ENCODE measurements at places on chromosomes 5 and 9.

GRCh38 chr5:71882826-71883741 lies 164.0 kb downstream of the CARTPT start:
- DNase-seq = no peak

DNA sequence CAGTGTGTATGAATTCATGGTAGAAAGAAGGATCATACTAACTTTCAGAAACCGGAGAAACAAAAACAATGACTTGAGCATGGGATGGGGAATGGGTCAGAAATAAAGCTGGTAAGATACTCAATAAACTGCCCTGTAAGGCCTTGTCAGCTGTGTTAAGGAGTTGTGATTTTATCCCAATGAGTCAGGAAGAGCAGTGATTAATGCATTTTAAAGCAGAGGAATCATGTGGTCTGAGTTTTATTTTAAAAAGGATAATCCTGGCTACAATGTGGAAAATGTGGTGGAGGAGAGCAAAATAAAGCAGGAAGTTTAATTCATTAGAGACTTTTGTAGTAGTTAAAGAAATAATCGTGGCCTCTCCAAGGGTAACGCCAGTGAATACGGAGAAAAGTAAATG lies 28.7 kb downstream of the DHX29 start:
- no peak for DNase-seq

- no peak for DNase-seq
Observed at GRCh38 chr9:86277072-86277471, 5.3 kb downstream of the ISCA1 start.

GRCh38 chr9:128007566-128008138 lies 26.9 kb upstream of the EEIG1 start:
- DNase-seq = no peak

DNA sequence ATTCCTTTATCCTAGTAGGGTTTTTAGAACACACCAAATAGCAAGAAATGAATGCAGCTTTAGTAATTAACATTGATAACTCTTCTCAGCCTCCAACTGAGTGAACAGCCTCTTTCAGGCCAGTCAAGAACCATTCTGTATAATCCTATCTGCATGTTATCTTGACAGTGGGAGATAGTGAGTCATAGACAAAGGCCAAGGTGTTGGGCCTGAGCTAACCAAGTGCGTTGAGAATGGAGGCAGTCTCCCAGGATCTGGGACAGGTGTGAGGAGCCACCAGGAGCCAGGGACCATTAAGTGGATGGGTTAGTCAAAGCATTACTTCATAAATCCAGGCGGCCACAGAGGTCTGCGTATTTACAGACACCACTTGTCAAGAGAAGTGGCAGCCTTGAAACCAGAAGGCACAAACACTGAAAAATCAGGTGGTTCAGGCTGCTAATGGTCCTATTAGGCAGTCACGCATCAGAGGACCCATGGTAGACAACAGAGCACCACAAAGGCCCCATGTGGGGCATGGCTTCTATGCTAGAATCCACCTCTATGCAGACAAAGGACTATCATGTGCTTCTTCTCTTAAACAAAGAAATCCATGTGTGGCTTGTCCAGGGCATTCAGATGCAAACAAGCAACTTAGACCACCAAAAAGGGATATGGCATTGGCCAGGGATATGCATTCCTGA lies 409.7 kb upstream of the PIK3R1 start:
- DNase-seq = no peak

GRCh38 chr9:127726871-127727270 lies 8.2 kb downstream of the TOR2A start:
- DNase-seq = no peak

- no peak for DNase-seq
Observed at GRCh38 chr9:108874058-108874788, 12.2 kb downstream of the ACTL7A start.

DNA sequence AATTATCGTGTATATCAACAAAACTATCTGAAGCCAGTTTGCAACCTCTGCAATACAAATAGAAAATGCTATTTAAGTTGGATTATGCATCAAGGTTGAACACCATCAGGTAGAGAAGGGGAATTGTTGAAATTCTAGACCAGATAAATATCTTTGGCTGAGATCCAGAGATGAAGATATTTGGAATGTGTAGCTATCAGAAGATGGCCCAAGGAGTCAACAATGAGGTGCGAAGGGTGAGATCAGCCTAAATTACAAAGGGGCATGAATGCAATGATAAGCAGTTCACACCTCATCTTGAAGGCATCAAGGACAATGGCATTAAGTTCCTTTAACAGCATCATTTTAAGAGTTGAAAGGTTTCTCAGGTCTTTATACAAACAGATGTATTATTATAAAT lies 572.1 kb upstream of the DMAC1 start:
- no peak for DNase-seq

DNA sequence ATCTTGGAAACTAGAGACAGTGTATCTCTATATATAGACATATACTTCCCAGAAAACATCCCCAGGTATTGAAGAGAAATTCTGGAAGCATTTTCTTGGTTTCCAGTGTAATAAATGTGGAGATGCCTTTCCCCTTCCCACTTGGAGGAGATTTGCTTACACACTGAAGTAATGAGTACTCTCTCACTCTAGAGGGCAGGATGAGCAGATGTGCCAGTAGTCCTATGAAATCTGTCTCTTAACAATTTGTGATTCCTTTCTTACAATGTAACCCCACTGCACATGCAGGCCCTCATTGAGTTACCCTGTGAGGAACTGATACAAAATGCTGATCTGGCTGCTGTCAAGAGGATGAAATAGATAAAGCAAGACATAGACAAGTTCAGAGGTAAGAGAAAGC lies 567.2 kb downstream of the SLCO4C1 start:
- DNase-seq = no peak

DNA sequence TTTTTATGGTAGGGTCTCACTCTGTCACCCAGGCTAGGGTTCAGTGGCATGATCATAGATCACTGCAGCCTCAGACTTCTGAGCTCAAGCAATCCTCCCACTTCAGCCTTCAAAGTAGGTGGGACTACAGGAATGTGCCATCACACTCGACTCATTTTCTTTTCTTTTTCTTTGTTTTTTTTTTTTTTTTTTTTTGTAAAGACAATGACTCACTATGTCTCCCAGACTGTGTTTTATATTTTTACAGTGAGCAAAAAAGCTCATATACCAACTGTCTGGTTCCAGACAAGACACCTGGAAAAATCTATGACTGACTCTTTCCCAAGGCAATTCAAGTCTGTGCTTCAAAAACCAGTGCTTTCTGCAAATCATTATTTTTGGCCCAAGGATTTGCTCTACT lies 10.8 kb upstream of the FOXD1 start:
- DNase-seq = no peak

DNA sequence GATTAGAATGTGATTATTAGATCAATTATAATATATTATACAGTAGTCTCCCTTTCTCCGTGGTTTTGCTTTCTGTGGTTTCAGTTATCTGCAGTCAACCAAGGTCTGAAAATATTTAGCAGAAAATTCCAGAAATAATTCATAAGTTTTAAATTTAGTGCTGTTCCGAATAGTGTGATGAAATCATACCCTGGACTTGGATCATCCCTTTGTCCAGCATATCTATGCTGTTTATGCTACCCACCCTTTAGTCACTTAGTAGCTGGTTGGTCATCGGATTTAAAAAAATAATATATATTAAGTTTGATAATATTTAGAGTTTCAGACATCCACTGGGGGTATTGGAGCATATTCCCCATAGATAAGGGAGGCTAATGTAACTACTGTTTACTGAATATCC lies 19.6 kb downstream of the RMI1 start:
- no peak for DNase-seq

GRCh38 chr5:119313658-119314605 lies 41.9 kb upstream of the TNFAIP8 start:
- DNase-seq = no peak

- DNase-seq = no peak
Observed at GRCh38 chr5:1658665-1659064, 134.9 kb upstream of the LPCAT1 start.

GRCh38 chr9:135414293-135414692 lies 65.3 kb upstream of the PPP1R26 start:
- no peak for DNase-seq

- DNase-seq = no peak
Observed at GRCh38 chr9:10112798-10113197, 500.0 kb downstream of the PTPRD start.

- DNase-seq = no peak
Observed at GRCh38 chr5:110361471-110361870, 365.0 kb downstream of the TMEM232 start.

GRCh38 chr5:78734950-78735349 lies 86.4 kb upstream of the LHFPL2 start:
- no peak for DNase-seq

- no peak for DNase-seq
Observed at GRCh38 chr5:78758169-78758839, 109.7 kb upstream of the LHFPL2 start.

DNA sequence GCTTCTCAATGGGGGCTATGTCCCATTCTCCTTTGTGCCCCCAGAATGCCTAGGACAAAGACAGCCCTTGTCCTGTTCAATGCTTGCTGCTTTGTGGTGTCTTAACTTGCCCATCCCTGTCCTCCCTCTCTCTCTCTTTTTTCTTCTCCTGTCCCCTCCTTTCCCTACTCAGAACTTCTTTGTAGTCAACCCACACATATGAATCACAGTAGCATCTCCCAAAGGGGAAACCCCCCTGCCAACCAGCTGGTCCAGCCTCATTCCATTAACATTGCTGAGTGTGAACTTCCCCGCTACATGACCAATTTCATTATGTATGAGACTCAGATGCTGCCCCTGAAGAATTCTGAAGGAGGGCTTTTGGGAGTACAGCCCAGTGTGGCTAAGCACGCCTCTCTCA lies 408.3 kb downstream of the ENC1 start:
- no peak for DNase-seq

GRCh38 chr5:88979244-88979643 lies 96.3 kb upstream of the MEF2C start:
- DNase-seq = no peak

GRCh38 chr5:54975701-54976100 lies 9.7 kb downstream of the ESM1 start:
- DNase-seq = no peak

GRCh38 chr5:113250341-113250953 lies 184.3 kb downstream of the TSSK1B start:
- no peak for DNase-seq

- no peak for DNase-seq
Observed at GRCh38 chr9:80498001-80498555, 926.3 kb downstream of the TLE4 start.

DNA sequence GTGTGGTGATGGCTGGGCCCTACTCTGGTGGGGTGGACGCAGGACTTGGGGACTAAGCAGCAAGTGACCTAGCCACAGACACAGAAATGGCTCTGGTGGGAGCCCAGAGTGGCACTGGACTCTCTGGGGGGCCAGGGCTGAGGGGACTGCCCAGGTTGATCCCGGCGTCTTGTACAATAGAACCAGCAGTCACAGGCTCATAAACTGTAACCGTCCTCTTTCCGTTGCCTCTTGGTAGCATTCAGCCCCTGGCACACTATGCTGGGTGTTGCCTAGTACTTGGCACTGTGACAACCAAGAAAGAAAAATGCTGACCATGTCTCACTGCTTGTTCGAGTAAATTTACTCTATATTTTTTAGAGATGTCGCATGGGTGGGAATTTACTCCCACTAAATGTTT lies 80.5 kb downstream of the DAB2IP start:
- no peak for DNase-seq

DNA sequence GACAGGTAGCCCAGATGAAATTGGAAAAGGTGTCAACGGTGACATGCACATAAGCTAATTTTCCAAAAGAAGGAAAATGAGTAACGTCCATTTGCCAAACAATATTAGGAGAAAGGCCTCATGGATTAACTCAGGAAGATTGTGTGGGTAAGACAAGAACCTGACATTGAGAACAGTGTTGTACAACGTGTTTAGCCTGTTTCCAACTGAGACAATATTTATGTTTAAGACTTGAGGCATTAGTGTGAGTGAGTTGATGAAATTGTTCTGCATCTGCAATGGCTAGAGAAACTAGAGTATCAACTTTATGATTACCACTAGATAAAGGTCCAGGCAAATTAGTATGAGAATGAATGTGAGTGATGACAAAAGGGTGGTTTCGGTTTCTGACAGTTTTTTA lies 191.3 kb upstream of the RAI14 start:
- DNase-seq = no peak

GRCh38 chr9:68495247-68495646 lies 45.4 kb downstream of the TMEM252 start:
- no peak for DNase-seq

- no peak for DNase-seq
Observed at GRCh38 chr5:135501965-135502364, 33.8 kb downstream of the NEUROG1 start.

GRCh38 chr5:154826-155225 lies 36.5 kb upstream of the LRRC14B start:
- DNase-seq = no peak

DNA sequence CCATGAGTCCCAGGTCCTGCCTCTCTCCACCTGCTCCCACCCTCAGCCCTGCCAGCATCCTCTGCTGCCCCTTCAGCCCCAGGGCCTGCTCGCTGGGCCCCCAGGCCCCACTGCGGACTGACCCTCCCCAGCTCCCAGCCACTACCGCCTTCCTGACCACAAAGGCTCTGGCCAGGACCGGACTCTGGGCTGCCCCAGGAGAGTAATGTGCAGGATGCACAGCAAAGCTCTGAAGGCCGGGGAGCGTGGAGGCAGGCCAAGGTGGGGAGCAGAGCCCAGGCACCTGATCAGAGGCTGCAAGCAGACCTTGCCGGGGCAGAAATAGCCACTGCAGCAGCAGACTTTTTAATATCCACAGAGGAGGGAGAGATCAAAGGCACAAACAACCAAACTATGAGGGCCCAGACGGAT lies 27.9 kb downstream of the IPPK start:
- DNase-seq = no peak

- DNase-seq = no peak
Observed at GRCh38 chr5:97425511-97425910, 242.5 kb upstream of the RIOK2 start.

DNA sequence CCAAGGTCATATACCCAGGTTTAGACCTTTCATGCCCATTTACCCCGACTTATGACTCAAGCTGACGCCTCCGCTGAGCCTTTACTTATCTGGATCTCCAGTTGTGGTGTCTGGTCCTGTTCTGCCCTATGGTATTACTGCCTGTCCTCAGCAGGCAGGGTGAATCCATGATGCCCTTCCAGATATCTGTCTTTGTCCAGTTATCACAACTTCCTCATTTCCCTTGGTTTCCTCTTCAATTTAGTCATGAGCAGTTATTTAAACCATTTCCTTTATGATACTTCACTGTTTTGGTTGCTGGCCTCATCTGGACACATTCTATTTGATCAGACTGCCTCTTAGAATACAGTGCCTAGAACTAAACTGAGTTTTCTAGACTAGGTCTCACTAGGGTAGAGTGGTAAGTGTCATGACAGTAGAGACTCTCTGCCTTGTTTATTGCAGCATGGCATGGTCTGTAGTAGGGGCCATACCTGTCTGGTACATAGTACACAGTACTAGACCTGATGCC lies 93.3 kb downstream of the MELK start:
- DNase-seq = no peak

DNA sequence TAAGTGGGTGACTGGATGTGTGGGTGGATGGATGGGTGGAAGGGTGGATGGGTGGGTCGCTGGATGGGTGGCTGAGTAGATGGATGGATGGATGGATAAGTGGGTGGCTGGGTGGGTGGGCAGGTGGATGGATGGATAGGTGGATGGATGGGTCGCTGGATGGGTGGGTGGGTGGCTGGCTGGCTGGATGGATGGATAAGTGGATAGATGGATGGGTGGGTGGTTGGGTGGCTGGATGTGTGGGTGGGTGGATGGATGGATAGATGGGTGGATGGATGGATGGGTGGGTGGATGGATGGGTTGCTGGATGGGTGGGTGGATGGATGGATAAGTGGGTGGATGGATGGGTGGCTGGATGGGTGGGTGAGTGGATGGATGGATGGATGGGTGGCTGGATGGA lies 27.3 kb upstream of the CEP72 start:
- no peak for DNase-seq

GRCh38 chr5:93782978-93783377 lies 41.6 kb upstream of the POU5F2 start:
- DNase-seq = no peak
